GM12878 (cell line): ENCODE measurements at places on chromosomes 2 and 18.

DNA sequence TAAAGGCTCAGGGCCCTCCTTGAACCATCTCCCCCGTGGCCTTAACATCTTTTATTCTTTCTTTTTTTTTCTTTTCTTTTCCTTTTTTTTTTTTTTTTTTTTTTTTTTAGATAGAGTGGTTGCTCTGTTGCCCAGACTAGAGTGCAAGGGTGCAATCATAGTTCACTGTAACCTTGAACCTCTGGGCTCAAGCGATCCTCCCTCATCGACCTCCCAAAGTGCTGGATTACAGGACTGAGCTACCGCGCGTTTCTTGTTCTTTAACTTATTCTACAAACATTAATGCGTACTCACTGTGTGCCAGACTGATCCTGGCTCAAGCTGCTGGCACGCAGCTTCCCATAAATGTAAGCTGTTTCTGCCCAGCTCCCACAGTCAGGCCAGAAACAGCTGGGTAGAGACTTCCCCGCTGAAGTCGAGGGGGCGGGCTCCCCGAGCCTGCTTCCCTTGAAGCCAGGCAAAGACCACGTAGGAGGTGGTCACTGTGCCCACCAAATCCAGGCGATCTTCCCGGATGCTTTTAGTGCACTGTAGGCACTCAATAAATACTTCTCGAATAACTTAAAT is 29.2 kb upstream of the ATP6V1B1 start:
- no peak for DNase-seq

DNA sequence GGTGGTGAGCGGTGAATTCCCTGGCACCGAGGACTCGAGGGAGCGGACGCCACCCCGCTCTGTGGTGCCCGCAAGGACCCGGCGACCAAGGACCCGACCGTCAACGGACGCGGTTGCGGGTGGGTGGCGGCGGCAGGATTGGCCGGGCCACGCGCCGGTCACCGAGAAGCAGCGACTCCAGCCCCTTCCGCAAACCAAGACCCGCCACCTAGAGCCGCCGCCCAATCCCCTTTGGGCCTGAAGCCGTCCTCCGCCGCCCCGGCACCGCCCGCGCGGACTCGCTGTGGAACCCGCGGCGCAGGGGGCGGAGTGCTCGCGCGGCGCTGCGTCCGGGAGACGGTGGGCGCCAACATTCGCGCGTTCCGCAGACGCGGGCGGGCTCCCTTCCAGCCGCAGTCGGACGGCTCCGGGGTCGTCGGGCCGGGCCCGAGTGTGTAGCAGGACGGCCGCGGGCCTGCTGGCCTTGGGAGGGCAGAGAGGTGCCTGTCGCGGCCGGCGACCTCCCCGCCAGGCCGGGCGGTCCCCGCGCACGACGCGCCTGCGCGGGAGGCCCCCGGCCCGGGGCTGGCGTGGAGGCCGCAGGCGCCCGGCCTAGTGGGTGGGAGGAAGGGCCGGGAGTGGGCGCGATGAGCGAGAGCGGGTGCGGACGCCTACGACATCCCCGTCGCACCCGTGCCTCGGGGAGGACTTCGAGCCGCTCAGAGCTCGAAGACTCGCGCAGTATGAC is at the start of the genes FAM228B and PFN4:
TSS of gene FAM228B (plus strand) at position 275 of the 727 bp plus-strand sequence. CDS start 893 bp downstream, outside the sequence.
TSS of gene PFN4 (minus strand) at position 140 of the 727 bp plus-strand sequence. CDS start 799 bp downstream, outside the sequence.
- peak; percentile 41 for DNase-seq

DNA sequence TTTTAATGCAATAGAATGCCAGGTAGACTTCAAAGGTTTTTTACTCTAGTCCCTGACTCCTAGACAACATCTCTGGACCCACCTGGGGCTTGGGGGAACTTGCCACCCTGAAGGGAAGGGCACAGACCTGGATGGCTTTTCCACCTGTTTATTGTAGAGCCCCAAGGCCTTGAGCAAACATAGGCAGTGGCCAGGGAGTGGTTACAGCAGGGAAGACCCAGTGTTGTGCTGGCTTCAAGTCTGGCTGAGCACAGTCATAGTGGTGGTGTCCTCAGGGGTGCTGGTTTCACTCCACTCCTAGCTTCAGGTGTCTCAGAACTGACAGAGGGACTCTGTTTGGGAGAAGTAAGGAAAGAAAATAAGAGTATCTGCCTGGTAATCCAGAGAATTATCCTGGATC is 5.5 kb upstream of the SRD5A2 start:
- no peak for DNase-seq

- no peak for DNase-seq
Observed at GRCh38 chr2:214543386-214543955, 132.6 kb downstream of the VWC2L start.

- DNase-seq, result no peak
Observed at GRCh38 chr2:158783923-158784322, 11.2 kb upstream of the DAPL1 start.

- no peak for DNase-seq
Observed at GRCh38 chr18:6340121-6340520, 74.6 kb downstream of the L3MBTL4 start.

- DNase-seq, result no peak
Observed at GRCh38 chr2:111235192-111236015, 114.7 kb downstream of the BCL2L11 start.

- DNase-seq, result no peak
Observed at GRCh38 chr2:207928079-207928478, 97.2 kb downstream of the PLEKHM3 start.

- DNase-seq, result no peak
Observed at GRCh38 chr2:2298081-2298480, 33.0 kb downstream of the MYT1L start.

- peak; percentile 15 for DNase-seq
Observed at GRCh38 chr18:43917520-43917919, 640.2 kb upstream of the SYT4 start.

- no peak for DNase-seq
Observed at GRCh38 chr2:46632349-46632748, 153.0 kb downstream of the TMEM247 start.

DNA sequence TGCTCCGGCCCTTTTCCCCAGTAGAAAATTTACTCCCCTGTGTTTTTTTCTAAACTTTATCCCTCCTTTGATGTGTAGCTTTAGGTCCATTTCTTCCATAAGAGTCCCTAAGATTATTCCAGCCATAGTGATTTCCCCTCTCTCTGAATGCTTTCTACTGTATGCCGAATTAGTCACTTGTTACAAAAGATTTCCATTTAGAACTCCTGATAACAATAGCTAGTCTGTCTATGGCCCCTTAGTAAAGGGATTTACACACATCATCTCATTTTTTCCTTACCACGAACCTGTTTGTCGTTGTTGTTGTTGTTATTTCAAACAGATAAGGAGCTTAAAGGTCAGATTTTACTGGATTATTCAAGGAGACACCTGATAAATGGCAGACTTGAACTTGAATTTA is 256.1 kb downstream of the PAX3 start:
- no peak for DNase-seq

DNA sequence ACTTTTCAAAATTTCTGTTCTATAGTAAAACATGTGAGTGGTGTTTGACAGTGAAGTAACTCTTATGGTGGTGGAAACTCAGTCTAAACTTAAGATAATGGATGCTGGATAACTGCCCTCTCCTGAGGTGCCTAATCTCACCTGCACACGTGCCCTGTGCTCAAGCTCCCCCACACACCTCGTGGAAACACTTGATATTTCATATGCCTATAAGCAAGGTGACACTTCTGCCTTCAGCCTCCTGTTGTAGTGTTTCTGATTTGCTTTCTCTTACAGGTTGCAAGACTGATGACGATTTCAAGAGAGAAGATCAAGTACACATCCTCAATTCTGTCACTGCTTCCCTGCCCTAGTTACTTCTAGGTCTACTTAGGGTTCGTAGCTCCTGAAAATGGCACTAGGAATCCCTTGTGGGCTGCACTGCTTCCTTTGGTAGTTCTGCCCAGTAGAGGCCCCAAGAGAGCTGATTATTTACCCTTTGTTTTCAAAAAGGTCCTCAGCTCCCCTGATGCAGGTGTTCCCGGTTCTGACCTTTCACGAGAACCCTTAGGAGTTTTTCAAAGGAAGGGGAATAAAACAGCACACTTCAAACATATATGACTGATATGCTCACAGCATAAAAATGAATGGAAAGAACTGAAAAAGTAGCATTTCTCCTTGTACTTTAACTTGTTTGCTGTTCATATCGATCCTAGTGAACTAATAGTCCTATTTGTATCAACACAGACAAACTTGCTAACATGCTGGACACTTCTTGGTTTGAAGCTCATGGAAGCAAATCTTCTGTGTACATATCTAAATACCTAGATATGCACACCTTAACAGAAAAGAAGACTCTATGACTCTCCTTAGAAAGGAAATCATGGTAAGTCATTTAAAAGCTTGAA is 6.7 kb downstream of the CAVIN2 start:
- DNase-seq, result no peak

DNA sequence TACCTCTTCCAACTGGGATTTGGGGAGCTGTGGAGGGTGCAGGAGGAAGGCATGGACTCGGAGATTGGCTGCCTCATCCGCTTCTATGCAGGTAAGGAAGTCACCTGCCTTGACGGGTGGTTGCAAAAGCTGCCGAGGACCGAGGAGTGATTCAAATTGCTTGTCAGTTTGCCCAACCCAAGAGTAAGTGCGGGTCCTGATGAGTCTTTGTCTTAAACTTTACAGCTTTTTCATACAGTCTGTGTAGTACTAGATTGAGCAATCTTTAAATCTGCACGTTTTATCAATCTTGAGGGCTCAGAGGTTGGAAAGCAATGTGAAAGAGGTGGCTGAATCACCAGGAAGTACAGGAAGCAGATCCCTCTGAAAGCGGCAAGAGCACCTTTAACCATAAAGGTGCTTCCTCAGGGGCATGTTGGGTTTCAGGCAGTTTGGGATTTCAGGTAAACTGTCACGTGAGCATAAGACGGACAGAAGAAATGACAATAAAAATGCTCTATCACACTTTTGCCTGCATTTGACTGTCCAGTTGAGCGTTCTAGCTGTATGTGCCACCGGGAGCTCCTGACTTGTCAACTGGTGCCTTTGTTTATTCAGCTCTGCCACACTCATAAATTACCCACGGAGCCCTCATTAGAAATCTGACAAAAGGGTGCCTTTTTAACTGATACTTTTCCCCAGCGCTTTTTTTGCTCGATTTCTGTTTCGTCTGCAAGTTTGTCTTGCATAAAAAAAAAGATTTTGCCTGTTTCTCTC is 2.0 kb downstream of the PHLPP1 start:
- no peak for DNase-seq

- no peak for DNase-seq
Observed at GRCh38 chr2:159251296-159252173, 35.0 kb downstream of the WDSUB1 start.

DNA sequence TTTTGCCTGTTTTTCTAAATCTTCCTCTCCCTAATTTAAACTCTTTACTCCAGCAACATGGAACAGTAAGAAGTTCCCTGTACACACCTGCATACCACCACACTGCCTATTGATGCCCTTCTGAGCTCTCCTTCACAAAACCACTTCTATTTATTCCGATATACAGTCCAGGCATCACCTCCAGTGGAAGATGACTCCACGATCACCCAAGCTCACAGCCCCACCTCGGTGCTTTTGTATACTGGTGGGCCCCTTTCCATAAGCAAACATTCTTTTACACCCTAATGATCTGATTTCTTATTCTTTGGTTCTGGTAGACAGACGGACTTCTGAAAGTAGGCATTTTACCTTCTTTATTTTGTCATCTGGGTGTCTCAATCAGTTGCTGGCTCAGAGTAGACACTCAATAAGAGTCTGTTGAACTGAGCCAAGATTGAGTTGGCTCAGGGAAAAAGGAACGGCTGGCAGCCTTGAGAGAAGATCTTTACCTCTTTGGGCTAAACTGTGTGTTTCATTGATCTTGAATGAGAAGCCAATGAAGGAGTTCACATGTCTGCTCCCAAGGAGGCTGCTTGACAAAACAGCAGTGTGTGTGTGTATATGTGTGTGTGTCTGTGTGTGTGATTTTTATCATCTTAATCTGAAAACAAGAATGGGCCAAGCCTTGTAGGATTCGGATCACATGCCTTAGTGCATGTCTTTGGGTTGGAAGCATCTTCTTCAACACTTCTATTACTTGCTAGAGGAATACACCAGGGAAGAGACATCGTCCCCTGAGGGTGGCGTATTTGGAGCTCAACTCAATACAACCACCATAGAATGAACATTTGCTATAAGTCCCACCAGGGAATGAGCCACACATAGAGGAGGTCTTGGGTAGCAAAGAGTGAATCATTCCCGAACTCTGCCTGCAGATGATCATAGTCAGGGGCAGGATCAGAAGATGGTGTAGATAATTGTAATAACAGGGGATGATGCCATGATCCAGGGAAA is 341.8 kb downstream of the CYRIA start:
- DNase-seq, result no peak

GRCh38 chr2:102337481-102338386 is 17.9 kb upstream of the IL18R1 start:
- DNase-seq, result no peak

GRCh38 chr2:72864500-72864899 is 22.7 kb upstream of the SPR start:
- DNase-seq, result no peak

DNA sequence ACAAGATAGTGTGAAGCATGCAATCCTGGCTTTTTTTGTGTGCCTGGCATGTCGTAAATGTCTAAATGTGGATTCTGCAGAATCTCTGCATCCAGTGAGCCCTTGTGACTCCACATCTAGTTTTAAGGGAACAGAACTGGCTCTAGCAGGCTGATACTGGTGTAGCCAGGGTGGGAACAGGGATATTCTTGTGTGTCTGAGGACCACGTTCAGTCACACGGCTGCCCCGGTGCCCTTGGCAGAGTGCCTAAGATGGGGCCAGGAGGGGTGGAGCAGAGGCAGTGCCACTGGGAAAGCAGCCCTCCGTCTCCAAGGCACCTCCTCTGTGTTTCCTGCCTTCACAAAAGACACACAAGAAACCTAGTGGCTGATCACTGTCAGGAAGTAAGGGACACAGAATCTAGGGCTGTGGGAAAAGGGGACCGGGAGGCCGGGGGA is 91.5 kb upstream of the PARD3B start:
- DNase-seq, result no peak

GRCh38 chr2:220281771-220282170 is 654.3 kb downstream of the SLC4A3 start:
- DNase-seq, result no peak

DNA sequence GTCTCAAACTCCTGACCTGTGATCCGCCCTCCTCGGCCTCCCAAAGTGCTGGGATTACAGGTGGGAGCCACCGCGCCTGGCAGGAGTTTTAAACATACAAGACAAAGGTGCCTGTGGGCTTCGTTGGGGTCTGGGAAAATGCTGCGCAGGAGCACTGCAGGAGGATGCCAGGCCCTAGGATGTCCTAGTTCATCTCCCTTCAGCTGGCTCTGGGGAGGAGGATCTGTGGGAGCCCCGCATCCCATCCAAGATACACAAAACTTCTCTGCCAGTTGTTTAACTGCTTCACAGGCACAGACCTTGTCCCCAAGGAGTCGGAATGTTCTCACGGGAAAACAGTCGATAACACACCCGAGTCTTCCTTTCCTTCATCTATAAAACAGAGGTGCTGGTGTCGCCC is 89.1 kb downstream of the POLR1A start:
- DNase-seq, result no peak

GRCh38 chr2:200483729-200484198 is 26.1 kb downstream of the KCTD18 start:
- no peak for DNase-seq

- no peak for DNase-seq
Observed at GRCh38 chr2:22880161-22880560, 504.8 kb upstream of the KLHL29 start.

GRCh38 chr2:159555651-159556392 is 60.5 kb downstream of the BAZ2B start:
- DNase-seq, result no peak
